ENCODE measurements at places on chromosomes 16 and 17.

- DNase-seq = no peak
Measured at GRCh38 chr16:17470182-17470907, 415 bp downstream of the XYLT1 start.

DNA sequence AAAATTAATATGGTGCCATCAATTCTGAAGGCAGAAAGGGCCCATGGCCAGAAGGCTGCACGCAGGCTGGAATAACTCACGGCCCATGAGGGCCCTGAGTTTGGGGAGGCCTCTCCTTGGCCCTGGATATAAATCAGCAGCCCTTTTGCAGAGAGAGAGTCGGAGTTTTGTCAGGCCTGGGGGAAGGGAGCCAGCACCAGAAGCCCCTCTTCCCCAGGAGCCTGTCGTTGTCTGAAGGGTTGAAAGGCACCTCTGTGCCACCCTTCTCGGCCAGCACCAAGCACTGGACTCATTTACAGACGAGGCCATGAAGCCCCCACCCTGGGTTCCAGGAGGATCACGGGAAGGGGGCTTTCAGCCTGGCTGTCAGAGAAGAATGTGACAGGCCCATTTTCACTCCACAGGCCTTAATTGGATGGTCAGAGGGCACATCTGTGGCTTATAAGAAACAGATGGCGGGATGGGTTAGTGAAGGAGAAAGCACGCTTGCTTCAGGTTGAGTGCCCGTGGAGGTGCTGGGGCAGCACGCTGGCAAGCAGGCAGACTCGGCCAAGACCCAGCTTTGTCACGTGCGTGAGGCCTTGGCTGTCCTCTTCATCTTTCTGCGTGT lies 140.6 kb downstream of the CLEC16A start:
- DNase-seq = no peak

GRCh38 chr16:10088380-10088793 lies 93.8 kb downstream of the GRIN2A start:
- no peak for DNase-seq

DNA sequence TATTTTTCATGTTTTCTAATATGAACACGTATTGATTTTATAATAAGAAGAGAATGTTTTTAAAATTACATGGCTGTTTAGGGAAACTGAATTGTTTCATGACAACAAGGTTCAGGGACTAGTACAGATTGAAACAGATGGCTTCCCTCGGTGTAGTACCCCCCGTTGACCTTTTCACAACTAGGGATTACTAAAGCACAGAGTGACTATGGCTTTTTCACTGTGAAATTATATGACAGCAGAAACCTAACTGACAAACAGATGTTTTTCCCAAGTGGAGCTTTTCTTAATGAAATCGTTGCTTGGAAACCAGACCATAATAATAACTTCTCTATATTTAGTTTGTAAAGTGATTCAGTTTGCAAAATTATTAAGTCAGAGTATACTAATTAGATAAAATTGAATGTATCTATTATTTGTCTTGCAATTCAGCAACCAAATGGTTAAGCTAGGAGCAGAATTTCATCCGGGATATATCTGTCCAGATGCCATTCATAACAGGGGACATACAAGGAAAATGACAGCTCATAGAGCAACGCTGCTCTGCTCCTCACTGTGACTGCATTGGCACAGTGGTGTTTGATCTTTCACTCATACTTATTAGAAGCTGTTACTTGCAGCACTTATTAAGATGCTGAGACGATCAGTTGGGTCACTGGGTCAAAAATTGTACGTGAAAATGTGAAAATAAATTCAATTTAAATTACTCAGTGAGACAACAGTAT lies 111.7 kb downstream of the TANGO6 start:
- DNase-seq = no peak

- no peak for DNase-seq
Measured at GRCh38 chr17:29585080-29585751, 4.2 kb downstream of the GIT1 start.

DNA sequence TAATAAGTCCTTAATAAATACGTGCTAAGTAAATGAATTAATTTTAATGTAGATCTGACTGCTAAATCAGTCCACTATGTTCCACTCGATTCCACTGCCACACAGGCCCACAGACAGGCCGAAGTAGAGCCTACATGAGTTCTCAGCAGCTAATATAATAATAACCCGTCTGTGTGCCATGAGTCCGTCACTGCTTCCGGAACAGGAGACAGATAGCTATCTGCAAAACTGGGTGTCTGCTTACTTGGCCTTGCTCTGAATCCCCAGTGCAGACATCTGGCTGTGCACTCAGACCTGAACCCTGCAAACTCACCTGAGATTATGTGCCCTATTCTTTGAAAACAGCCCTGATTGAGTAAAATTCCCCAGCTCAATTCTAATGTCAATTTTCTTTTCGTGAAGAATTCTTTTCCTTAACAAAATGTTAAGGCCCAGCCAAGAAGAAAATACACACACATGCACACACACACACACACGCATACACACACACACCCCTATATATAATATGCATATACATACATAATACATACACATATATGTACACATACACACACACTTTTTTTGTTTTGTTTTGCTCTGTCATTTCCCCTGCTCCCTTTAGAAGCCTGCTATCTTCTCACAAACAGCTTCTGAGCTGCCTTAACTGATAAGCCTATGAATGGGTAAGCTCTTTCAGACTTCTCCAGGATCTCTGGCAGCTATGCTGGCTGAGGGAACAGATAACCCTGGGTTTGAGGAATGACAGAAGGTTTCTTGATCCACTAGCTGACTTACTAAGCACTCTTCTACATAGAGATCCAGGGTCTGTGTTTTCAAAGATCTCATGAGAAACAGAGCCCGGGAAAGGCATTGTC lies 39.8 kb upstream of the TOM1L1 start:
- DNase-seq = no peak

DNA sequence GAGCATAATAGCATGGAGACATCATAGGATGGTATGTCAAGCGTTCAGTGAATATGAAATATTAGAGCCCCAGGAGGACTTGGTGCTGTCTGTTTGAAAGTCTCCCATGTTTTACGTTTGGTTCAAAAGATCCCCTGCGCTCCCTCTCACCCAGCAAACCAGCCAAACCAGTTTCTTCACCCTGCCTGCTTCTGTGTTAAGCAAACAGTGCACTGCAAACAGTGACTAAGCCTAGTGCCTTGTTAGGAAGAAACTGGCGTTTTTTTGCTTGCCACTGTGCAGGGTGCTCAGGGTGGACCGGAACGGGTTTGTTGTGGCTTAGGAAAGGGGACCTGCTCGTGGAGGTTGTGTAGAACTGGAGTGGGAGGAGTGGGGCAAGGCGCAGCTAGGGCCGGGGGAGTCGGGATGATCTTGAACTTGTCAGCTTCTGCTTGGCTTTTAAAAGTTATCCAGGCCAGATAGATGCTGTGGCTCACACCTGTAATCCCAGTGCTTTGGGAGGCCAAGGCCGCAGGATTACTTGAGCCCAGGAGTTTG lies 7.7 kb downstream of the CDH1 start:
- DNase-seq = no peak

DNA sequence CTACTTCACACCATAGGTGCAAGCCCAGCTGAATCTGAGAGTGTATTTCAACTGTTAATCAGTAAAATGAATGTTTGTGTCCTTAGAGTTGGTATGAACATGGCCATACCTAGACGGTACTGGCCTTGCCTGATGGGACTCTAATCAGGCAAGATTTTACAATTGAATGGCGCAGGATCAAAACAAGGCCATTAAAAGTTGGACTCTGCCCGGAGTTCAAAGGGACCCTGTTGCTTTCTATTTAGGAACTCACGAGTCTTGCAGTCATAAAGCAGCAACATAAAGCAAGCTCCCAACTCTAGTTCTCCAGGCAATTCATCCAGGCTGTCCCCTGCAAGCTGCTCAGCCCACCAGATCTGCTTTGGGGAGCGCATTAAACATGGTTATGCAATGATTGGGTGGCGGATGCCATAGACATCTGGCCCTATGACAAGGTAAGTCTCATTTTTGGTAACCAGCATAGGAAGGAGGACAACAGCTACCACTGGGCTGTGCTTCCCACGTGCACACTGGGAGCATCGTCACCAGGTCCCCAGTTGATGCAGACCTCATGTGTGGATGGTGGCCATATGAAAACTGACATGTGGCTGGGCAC lies 8.8 kb downstream of the TMEM186 start:
- DNase-seq = no peak

GRCh38 chr17:60601447-60602384 lies 1.7 kb downstream of the PPM1D start:
- no peak for DNase-seq

DNA sequence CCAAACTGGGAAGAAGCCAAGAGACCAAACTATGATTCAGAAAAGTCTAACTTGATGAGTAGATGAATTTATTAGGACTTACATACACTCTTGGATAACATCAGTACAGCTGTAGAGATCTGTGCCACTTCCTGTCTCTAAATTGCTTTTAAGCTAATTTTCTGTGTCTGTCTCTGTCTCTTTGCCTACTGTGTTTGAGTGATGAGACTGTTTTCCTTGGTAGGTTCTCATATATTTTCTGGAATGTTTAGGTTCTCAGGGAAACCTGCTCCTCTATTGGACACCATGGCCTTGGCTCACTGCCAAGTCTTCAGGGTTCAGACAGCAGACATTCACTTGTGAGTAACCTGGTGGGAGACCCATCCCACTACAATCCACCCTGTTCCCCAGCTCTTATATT lies 103.5 kb upstream of the KIF2B start:
- DNase-seq = no peak

DNA sequence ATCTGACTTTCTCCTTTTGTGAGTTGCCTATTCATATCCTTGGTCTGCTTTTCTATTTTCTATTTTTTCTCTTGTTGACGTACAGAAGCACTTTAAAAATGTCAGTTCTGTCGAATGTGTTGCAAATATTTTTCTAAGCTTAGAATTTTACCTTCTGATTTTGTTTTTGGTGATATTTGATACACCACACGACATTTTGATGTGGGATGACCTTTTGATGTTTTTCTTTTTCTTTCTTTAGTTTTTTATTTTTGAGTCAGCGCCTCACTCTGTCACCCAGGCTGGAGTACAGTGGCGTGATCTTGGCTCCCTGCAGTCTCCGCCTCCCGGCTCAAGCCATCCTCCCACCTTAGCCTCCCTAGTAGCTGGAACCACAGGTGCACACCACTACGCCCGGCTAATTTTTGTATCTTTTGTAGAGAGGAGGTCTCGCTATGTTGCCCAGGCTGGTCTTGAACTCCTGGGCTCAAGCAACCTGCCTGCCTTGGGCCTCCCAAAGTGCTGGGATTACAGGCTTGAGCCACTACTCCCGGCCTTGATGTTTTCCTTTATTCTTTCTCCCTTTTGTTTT lies 39.6 kb downstream of the WSB1 start:
- no peak for DNase-seq

- DNase-seq = no peak
Measured at GRCh38 chr16:4981473-4981872, 23.3 kb downstream of the SEC14L5 start.

GRCh38 chr16:11605891-11606290 lies 19.2 kb upstream of the LITAF start:
- DNase-seq = no peak

DNA sequence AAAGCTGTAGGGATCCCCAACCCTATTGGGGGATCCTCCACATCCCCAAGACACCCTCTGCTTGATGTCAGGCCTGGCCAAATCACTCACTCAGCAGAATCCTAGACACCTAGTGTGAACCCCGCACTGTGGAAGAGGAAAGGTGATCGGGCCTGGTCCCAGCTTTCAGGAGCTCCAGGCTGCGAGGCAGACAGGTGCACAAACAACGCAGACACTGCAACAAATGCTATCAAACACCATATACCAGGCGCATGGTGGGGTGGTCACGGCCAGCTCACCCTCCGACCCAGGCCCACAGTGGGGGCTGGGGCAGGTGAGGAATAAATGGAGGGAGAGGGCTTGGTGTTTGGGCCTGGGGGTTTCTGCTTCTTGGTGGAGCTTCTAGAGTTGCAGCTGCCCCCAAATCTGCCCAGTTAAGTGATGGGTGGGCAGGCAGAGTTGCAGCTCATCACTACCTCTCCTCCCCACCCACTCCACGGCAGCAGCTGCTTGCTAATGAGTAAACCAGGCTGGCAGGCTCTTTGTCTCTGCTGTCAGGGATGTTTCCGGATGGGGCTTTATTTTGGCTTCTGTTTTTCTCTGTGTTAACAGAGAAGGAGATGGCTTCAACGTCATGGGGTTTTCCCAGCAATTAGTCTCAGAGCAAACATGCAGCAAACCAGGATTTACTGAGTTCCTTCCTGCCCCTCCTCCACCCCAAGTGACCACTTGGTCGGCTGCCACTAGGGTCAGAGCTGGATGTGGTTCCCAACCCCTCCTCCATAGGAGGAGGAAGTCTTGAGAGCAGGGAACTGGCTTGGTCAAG lies 46.6 kb downstream of the PECAM1 start:
- no peak for DNase-seq

- no peak for DNase-seq
Measured at GRCh38 chr17:73639322-73639721, 4.9 kb downstream of the SDK2 start.

DNA sequence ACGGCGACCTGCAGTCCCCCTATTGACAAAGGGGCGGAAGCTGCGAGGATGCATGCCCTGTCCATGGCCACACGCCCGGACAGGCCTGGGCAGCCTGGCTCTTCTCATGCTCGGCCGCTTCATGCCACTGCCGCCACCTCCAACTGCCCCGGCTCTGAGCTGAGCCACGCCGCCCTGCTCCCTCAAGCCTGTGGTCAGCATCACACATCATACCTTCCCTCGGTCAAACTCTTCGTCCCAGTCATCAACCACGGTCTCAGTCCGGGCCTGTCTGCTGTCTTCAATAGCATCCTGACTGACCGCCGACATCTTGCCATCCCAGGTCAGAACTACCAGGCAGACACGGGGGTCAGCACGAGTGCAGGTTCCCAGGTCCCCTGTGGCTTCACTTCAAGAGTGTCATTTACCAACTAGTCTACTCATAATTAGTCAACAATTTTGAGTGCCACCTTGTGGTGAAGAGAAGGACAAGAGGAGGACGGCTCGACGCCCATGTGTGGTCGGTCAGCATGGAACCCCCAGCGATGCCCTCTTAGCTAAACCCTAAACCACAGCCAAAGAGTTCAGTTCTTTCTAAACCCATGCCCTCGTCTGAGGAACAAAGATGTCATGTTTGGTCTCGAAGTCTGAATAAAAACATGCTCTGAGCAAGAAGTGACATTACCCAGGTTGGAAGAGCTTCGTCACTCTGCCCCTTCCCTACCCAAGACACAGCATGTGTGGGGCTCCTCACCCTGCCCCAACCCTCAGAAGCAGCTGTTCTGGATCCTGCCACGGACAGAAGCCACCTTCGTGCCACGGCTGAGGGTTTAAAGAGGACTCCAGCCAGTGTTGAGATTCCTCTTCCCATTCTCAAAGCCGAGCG lies 16.9 kb upstream of the CYTH1 start:
- no peak for DNase-seq

Data from stimulated activated CD8-positive, alpha-beta memory T cell treated with anti-CD3 and anti-CD28 coated beads, Interleukin-15, amount 100 ng/mL, for 24 hours (primary cell).